Hypothalamus (tissue), 51 donors: ENCODE measurements at places on chromosomes 11 and 22.

DNA sequence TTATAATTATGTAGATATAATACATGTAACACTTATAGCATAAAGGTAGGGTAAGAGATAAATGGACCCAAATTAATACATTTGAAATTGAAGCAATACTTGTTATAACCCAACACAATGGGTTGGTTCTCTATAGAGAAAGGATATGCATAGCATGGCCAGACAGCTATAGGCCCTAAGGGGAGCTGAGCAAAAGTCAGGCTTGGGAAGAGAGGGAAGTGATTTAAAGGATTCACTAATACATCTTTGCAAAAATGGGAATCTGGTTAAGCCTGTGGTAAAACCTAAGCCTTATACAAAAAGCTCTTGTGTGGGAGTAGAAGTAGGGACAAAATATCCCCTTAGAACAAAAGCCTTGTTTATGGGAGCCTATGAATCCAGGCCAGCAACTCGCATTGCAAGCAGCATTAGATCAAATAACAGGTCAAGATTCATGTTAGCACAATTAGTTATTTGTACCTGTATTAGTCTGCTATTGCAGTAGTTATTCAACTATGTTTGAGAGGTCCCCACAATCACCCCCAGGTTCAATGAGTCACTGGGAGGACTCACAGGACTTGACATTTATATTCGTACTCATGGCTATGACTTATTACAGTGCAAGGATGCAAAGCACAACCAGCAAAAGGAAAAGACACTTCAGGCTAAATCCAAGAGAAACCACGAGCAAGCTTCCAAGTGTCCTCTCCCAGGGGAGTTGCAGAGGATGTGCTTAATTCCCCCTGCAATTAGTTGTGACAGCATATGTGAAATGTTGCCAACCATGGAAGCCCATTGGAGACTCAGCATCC is 144.7 kb upstream of the LMO1 start:
- no peak for DNase-seq

- no peak for DNase-seq
Measured at GRCh38 chr22:22867996-22868715, 19.5 kb upstream of the IGLL5 start.

DNA sequence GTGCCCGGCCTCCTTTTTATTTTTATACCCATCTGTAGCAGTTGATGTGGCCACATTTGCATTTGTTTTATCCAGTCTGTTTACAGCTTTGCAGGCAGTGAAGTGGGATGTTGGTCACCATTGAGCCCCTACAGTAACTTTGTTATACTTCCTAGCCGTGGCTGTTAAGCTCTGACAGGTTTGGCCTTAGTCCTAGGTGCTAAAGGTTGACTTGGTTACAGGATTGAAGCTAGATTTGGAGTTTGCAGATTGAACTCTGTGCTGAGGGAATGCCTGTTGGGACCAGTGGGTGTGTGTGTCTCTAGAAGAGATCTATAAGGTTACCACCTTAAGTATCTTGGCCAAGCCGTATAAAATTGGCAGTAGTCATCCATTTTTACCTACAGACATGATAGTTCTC is 91.2 kb downstream of the PPP6R3 start:
- no peak for DNase-seq

GRCh38 chr11:96033095-96033494 is 109.2 kb upstream of the MTMR2 start:
- no peak for DNase-seq

- no peak for DNase-seq
Measured at GRCh38 chr11:58629857-58630256, 7.4 kb downstream of the CNTF start.

- no peak for DNase-seq
Measured at GRCh38 chr11:62054484-62055121, 69.2 kb upstream of the INCENP start.

DNA sequence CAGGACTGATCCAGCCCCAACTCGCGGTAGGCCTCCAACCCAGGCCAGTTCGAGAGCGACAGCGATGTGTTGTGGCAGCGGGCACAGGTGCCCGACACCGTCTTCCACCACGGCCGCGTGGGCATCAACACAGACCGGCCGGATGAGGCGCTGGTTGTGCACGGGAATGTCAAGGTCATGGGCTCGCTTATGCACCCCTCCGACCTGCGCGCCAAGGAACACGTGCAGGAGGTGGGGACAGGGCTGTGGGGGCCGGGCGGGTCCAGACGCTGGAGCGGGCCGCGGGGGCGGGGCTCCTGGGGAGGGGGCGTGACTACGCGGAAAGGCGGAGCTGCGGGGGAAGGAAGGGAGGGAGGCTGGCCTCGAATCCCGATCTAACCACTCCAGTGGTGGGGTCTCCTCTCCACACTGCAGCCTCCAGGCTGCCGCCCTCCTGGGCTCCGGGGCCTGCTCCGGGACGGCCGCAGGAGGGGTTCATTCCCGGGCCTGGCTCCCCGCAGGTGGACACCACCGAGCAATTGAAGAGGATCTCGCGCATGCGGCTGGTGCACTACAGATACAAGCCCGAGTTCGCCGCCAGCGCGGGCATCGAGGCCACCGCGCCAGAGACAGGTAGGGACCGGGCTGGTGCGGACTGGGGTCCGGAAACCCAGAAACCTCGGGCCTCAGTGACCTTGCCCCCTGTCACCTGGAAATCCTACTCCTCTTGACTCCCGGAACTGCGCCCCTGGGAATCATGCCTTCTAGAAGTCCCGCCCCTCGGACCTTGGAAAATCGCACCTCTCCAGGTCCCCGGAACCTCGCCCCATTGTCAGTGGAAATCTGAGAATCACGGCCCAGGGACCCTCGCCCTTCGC is 14.9 kb downstream of the TMEM258 start:
- DNase-seq: no peak

DNA sequence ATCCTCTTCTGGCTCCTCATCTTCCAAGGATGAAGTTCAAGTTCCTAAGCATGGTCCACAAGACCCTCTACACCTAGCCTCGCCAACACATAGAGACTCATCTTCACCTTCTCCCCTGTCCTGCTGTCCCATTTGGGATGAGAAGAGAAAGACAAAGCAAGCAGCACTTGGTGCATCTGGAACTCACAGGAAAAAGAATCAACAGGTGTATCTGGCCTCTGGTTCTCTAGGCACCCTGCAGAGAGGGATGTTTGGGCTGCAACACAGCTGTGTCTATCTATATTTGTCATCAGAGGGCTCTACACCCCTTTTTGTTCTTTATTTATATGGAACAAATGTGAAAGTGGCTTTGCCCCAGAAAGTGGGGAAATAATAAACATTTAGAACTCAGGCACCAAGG is 82.1 kb upstream of the GALNT18 start:
- DNase-seq: no peak

DNA sequence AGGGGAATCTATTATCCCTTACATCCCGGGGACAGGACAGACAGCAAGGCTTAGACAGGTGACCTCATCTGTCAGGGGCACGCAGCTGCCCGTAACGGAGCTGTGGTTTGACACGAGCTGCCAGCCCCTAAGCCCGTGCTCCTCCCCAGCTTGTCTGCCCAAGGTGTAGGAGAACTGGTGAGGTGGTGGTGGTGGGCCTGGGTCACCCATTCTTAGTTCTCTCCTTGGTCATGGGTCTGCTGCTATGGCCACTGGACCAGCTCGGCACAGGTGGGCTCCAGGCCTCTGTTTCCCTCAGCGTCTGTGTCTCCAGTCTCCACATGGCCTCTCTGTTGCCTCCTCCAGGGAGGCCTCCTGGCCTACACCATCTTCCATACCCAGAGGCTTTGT is 5.4 kb downstream of the PARVG start:
- no peak for DNase-seq

- DNase-seq: no peak
Measured at GRCh38 chr11:119786431-119787073, 57.6 kb upstream of the NECTIN1 start.

DNA sequence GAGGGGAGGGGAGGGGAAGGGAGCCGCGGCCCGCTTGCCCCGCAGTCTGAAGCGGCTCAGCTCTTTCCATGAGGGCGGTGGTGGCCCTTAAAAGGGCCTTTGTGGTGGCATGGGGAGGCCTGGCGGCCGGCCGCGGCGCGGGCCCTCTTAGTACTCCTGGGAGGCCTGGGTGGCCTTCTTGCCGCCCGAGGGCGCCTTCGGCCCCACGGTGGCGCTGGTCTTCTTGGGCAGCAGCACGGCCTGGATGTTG is 6.9 kb downstream of the DPAGT1 start:
- DNase-seq: no peak
